ENCODE measurements at places on chromosomes 16 and 17. TPM values are rescaled to one million over a fixed set of nuclear protein-coding genes. Genes with fewer than 3 reads are reported as not detected.

Gene ASPA
- not detected for total RNA-seq

Gene CD79B
- total RNA-seq = 0.08 TPM

Gene SYNGR2
- 175 TPM for total RNA-seq

Gene KRT34
- 0.41 TPM for total RNA-seq

Gene RPL19
- 4,051 TPM for total RNA-seq

Gene CCL3
- total RNA-seq = not detected
